ENCODE measurements at places on chromosomes 13 and 19.
A peak's percentile ranks its signal among the peaks of the same experiment; 100 is the strongest.

DNA sequence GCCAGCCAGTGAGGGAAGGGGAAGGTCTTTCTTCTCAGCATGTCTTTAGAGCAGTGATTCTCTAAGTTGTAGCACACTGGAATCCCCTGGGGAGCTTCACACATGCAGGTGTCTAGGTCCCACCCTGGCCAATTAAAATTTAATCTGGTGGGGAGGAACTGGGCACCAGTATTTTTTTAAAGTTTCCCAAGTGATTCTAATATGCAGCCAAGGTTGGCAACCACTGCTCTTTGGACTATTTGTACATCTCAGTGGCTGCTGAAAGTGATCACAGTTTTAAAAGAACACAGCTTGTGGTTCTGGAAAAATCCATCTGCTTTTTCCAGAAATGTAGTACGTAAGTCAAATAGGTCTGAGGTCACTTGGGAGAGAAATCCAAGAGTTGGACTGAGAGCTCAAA is 10.7 kb upstream of the KATNAL1 start:
- DNase-seq, result no peak

DNA sequence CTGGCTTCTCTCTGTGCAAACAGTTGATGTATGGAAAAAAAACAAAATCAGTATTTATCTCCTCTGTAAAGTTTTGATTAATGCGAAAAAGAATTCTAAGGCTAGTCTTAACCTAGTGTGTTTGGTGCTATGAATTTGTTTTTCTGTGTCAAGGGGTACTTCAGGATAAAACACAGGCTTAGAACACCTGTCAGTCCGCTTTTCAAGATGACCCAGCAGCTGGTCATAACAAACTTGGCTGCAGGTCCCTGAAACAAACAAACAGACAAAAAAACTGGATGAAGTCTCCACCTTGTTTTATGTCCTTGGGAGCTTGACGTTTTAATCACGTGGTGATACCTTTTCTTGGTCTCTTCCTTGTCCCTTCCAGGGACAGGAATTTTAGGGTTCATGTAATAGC is 689.3 kb downstream of the UQCRFS1 start:
- DNase-seq, result no peak

DNA sequence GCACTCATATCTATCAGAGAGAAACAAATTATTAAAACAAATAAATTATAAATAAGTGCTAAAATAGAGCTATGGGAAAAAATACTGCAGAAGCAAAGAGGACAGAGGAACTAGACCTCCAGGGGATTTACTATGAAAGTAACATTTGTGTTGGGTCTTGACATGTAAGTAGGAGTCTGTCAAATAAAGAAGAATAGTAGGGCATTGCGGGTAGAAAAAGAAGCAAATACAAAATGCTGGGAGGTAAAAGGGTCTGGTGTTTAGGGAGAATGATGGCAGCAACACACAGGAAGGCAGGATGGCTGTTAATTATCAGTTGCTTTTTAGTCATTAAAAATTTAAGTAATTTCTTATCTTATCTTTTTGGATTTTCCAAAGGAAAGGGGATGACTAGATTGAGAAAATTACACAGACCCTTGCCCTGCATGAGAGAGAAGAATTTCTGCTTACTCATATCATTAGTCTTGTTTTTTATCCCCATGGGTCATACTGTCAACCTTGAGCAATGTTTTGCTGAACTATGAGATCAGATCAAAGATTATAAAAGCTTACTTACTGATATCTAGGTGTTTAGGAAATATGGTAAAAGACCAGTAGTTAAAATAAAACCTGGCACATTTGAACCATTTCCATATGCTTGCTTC is 472.7 kb downstream of the DIAPH3 start:
- DNase-seq, result no peak

DNA sequence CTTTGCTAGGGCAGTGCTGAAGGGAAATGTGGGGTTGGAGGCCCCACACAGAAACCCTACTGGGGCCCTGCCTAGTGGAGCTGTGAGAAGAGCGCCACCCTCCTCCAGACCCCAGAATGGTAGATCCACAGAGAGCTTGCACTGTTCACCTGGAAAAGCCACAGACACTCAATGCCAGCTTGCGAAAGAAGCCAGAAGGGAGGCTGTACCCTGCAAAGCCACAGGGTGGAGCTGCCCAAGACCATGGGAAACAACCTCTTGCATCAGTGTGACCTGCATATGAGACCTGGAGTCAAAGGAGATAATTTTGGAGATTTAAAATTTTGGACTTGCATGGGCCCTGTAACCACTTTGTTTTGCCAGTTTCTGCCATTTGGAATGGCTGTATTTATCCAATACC is 615.4 kb upstream of the MIR17HG start:
- DNase-seq, result no peak

- no peak for DNase-seq
These were observed 176.5 kb downstream of the COL4A1 start for GRCh38 chr13:110130431-110130830.

DNA sequence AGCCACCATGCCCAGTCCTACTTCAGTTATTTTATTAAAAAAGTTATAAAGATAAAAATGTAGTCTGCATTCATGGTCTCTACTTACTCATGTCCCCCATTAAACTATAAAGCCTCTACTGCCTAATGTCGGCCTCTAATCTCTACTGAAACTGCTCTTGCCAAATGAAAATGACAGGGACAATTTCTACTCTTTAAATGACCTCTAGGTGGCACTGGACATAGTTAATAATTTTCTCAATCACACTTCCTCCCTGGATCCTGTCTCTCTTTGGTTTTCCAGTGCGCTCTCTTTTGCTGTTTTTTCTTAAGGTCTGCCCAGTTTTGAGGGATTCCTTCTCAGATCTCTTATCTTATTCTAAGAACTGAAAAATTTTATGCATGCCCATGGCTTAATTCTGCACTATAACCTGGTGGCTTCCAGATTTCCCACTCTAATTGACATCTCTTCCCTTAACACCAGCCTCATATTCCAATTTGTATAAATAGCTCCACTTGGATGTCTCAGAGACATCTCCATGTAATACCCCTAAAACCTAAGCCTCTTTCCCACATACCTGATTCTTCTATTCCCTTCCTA is 54.3 kb downstream of the MTMR6 start:
- no peak for DNase-seq

DNA sequence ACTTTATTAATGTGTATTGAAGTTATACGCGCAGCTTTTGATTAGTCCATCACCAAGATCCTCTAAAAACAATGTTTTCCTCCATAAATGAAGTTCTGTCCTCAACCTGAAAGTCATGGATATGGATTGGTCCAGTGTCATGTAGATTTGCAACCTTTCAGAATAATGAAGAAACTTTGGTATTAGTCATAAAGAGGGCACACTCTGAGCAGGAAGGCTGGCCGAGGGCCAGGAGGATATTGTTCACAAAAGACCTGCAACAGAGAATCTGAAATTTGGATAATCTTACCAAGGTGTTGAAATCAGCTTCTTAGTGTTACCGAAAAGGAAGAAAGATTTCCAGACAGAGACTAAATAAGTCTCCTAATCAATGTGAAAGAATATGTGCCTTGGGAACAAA is 20.7 kb downstream of the CLDN10 start:
- no peak for DNase-seq

- DNase-seq, result peak; percentile 89
These were observed 214.7 kb downstream of the VWA8 start for GRCh38 chr13:41746259-41746658.

DNA sequence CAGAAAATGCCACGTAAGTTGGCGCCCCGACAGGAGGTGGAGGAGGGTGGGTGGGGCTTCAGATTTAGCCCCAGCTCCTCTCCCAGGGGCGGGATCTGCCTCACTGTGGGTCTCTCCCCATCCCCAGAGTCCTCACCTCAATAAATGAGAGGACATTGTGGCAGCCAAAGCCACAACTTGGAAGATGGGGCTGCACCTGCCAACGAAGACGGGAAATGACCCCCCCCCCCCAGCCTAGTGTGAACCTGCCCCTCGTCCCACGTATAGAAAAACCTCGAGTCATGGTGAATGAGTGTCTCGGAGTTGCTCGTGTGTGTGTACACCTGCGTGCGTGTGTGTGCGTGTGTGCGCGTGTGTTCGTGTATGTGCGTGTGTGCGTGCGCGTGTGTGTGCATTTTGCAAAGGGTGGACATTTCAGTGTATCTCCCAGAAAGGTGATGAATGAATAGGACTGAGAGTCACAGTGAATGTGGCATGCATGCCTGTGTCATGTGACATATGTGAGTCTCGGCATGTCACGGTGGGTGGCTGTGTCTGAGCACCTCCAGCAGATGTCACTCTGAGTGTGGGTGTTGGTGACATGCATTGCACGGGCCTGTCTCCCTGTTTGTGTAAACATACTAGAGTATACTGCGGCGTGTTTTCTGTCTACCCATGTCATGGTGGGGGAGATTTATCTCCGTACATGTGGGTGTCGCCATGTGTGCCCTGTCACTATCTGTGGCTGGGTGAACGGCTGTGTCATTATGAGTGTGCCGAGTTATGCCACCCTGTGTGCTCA is 1.5 kb upstream of the TRAPPC5 start:
- no peak for DNase-seq

DNA sequence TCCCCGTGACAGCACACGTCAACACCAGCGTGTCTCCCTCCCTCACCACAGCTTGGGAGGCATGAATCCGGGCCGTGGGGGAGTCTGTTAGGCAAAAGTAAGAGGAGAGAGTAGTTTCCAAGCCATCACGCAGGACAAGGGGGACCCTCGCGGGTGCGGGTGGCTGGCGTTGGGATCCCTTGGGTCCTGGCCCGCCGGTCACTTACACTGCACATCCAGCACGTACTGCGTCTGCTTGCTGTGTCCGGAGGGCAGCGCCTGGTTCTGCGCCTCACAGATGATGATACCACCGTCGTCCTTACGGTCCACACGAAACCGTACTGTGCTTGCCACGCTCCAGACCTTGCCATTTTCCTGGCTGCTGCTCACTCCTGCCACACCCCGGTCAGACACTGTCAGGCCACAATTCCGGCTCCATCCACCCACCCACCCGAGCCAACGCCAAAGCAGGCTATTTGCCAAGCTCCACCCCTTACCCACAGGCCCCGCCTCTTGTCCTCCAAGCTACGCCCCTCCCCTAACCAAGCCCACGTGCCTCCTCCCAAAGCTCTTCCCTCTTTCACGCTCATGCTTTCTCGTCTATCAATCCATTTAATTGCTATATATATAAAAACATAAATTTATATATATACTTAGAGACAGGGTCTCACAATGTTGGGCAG is 6.6 kb upstream of the ZNF428 start:
- no peak for DNase-seq

DNA sequence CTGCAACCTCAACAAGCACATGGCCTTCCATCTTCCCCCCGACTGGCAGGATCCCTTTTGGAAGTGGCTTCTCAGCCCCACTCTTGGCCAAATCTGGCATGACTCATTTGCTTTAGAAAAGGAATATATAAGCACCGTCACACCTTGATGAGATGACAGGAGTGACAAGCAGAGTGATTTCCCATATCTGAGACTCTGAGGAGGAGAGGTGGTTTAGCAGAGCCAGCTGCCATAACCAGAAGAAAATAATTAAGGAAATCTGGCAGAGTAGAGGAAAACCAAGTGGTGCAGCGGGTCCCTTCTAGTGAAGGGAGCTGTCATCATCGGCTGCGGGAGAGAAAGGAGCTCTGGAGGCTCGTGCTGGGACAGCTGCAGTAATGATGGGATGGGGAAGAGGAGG is 27.5 kb upstream of the KCTD15 start:
- no peak for DNase-seq

DNA sequence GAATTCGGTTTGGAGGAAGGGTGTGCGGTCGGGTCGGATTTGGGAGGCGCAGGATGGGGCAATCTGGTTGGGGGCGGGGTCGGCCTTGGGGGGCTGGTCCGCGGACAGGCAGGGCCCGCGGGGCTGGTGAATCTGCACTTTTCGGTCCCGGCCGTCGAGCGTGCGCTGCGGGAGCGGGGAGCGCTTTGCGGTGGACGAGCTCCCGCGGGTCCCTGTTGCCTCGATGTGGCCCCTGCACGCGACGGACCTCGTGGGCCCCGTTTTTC is 11.9 kb downstream of the PEAK3 start:
- DNase-seq, result no peak

DNA sequence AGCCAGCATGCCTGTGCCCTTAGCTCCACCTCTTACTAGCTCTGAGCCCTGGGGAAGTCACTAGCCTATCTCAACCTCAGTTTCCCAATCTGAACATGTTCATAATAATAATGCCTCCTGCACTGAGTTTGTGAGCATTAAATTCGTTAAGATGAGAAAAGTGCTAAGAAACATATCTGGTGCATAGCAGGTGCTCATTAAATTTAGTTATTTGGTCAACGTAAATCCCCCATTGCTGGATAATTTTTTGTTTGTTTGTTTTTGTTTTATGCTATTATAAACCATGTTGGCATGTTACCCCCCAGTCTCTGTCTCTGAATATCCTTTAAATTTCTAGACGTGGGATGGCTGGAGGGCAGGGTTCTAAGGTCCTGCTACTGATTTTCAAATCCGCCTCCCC is 10.6 kb downstream of the FCGBP start:
- DNase-seq, result no peak

DNA sequence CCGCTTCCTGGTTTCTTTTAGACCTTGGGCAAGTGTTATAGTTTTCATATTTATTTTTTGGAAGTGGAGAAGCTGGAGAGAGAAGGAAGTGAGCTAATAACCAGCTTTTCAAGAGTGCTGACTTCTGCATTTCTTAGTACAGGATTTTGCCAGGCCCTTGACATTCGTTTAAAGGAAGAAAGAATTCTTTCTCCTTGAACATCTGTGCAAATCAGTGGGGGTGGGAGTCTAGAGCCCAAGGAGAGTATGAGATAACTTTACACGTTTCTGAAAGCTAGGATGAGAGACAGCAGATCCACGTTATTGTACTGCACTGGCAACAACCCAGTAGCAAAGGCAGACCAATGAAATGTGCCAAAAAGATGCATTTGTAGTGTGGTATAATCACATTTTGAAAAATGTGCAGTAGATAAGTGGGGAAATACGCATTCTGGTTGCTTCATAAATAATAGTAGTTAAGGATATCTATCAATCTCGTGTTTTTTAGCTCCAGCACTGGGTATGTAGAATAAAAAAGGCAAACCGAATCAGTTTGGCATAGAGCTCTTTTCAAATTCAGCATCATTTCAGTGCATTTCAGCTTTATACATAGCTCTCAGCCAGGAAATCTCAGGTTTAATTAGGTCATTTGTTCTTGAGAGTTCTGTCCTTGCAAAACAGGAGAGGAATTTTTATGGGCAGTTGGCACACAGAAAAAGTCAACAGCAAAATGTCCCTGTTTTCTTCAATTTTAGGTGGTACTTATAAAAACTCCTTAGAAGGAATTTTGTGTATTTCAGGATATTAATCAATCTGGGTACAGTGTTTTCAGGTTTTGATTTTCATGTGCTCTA is 4.3 kb downstream of the RNF113B start:
- no peak for DNase-seq

- no peak for DNase-seq
These were observed 100.4 kb downstream of the ING1 start for GRCh38 chr13:110813646-110814624.

DNA sequence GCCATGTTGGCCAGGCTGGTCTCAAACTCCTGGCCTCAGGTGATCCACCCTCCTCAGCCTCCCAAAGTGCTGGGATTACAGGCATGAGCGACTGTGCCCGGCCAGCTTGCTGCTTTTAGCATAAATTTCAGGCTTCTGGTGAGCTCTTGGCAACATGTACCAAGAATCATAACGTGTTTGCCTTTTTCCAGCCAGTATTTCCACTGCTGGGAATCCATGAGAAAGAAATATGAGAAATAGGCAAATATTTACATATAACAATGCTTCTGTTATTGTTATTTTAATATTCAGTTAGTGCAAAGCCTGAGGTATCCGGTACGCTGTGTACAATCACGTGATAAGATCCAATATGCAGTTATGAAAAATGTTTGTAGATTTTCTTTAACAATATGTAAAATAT is 29.2 kb upstream of the CERS4 start:
- DNase-seq, result no peak
